C1 segment of cervical spinal cord (tissue), 14 donors: ENCODE measurements at places on chromosomes 4 and X.

DNA sequence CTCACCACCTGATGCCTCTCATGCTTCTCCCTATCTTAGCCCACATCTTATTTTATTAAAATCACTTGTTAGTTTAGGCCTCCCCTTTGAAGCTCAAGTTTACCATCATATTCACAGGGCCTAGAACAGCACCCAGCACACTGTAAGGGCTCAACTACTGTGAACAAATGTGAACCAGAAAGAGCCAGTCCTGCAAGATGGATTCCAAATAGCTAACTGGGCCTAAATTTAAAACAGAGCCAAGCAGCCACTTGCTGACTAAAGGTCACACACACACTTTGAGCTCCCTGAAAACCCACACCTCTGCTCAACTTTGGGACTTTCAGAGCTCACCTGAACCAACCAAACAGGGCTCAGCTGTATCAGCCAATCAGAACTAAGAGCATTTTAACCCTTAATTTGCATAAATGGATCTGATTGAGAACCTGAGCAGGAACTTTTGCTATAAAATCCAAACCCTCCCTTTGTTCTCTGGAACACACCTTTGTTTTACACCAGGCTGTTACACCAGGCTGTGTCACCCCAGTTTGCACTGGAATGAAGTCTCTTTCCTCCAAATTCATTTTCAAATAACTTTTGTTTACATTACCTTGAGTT is 62.1 kb upstream of the EXOC1L start:
- DNase-seq = no peak

DNA sequence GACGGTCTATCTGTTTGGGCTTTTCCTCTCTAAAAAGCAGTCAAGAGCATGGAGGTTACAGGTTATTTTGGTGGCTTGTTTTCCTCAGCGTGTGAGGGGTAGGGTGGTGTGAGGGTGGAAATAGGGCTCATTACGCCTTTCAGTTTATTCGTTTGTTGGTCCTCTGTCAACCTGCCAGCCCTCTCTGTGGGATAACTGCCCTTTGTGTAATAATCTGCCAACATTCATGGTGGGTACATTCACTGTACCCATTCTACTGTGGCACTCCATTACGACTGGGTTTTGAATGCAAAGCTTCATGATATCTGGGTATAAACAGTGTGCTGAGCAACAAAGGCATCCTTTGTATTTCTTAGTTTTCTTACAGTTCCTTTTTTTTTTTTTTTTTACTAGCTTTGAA is 136.4 kb downstream of the ADGRL3 start:
- DNase-seq = peak; percentile 29

- no peak for DNase-seq
These were observed 60.2 kb upstream of the MSN start for GRCh38 chrX:65607070-65607742.

DNA sequence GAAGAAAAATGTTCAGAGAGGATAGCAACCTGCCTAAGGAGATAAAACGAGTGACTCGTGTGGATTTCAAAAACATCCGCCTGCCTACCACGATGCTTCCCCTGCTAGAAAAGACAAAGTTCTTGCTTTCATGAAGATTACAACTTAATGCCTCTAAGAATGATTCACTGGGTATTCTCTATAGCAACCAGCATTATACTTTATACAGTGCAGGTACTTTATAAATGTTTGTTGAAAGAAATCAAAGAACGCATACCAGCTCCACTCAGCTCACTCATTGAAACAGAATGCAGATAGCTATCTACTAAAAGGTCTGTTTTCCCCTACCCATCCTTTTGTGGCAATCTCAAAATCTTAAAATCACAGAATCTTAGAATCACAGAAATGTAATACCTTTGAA is 33.7 kb downstream of the GASK1B start:
- DNase-seq = no peak

DNA sequence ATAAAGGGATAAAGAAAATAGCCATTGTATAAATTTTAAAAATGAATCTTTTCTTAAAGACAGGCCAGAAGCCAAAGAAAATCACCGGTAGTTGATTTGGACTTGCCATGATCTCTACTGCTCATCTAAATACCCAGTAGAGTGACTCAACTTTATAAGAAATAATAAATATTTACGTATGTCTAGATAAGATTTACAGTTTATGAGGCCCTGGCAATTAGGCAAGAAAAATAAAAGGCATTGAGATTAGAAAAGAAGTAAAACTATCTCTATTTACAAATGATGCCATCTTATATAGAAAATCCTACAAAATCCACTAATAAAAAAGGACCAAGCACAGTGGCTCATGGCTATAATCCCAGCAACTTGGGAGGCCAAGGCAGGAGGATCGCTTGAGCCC is 765.5 kb upstream of the HTR2C start:
- no peak for DNase-seq

DNA sequence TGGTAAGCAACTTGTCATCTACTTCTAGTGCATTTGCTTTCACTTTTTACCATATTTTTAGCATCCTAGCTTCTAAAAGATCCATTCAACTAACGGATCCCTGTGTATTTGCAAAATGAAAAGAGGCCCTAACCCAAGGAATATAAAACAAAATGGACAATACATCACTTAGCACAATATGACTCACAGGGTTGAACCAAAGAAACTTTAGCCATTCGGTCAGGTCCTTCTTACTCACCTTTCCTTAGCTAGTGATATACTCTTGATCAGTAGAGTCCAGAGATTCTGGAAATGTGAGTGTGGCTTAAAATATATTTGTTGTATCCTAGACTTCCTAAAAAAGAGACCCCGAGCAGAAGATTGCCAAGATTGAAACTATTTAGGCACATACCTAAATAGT is 19.5 kb downstream of the TMPRSS11E start:
- no peak for DNase-seq

DNA sequence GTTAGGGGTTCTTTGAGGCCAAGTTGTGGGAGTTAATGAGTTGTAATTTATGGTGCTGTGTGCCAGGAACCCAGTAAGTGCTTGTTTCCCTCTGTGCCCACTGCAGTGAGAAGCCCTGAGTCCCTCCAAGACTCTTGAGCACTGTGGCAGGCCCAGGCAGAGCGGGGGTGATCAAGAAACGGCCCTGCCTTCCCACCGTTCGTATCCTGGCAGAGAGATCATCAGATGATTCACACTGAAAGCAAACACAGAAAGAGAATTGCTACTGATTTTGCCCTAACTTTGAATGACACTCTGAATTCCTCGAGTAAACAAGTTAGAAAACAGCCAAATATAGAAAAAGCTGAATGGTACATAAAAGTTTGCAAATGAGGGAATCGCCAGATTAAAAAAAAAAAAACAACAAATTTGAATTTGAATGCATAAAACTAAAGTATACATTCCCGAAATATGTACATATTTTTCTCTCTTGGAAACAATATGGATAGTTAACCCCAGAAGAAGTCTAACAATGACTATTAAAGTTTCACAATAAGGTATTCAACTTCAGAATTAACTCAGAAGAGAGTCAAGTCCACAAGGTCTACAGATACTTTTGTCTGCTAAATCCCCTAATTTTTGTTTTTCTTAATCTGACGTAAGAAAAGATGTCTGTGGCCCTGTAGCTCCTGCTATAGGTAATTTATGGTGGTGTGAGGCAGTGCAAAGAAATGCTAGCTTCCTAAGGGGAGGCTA is 71.8 kb downstream of the AFAP1 start:
- no peak for DNase-seq

GRCh38 chrX:44330227-44330626 is 13.2 kb downstream of the EFHC2 start:
- DNase-seq = no peak

GRCh38 chr4:3108211-3108610 is 33.7 kb downstream of the HTT start:
- no peak for DNase-seq

DNA sequence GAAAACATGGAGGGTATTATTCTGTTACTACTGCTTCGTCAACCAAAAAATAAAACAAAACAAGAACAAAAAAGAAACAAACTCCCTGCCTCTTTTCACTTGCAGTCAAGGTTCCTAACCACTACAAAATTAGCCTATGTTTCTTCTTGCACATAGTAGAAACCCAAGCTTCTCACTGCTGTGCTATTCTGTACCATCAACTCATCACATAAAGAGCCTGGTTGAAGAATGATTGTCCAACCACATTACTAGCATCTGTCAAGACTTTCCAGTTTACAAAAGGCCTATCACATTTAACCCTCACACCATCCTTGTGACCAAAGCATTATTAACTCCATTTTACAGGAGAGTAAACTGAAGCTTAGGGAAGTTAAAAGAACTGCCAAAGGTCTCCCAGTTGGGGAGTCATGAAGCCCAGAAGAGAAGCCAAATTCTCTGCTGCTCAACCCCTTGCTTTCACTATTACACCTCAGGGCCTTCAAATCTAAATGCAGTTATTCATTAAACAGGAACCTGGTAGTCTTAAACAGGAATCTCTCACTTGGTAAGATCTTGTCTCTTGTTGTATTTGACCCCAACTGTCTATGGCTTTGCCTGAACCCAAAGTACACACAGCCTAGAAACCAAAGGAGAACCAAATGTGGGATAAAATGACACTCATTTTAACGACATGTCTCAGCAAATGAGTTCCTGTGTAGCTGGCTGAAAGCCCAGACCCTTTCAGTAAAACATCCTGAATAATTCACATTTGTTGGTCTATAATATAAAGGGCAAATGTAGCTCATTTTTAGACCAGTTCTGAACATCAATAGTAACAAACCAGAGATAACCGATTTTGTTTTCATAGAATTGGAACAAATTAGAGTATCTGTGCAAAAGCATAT is 8.6 kb downstream of the F9 start:
- DNase-seq = no peak

DNA sequence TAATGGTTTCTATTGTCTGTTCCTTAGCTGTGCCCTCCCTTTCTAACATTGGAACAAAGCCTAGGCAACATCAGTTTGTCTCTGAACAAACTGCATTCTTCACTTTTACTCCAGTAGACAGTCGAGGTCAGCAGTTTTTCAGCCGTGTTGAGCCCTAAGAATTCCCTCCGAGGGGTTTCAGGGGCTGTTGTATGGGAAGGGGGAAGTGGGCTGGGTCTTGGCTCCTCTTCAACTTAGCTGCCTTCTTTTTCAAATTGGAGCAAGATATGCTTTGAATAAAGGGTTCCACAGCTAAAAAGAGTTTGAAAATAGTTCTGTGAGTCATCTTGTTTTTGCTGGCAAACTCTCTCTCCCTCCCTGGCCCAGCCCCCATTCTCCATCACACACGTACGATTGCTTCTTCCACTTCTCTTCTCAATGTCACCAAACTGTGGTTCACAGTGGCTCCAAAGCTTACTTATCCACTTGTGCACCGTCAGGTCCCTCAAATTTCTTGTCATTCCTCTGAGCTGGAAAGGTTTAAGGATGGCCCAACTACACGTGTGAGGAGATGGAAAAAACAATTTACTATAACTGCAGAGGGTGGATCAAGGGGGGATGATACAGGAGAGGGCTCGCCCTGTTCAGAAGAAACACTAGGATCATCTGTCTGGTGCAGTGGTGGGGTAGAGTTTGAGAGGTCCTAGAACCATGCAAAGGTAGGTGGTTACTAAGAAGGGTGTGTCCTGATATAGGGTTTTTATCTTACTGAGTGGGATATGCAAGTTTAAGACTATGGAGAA is 9.2 kb upstream of the MAML3 start:
- DNase-seq = no peak

- no peak for DNase-seq
These were observed 119.6 kb downstream of the GATB start for GRCh38 chr4:151641167-151641566.

DNA sequence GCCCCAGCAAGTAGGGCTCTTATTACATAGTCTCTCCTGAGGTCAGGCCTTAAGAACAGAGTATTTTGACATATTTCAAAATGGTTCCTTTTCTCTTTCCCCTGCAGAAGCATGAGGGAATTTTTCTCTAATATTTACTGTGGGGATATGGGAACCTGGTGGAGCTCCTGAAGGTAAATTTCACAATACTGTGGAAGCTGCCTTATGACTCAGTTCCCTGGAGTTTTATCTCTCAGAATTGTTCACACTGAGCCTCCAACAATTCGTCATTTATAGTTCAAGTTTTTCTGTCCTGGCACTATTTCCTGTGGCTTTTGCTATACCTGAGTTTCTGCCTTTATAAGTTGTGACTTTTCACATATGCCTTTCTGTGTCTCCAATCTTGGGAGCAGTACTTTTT is 607.2 kb upstream of the NDST4 start:
- no peak for DNase-seq

DNA sequence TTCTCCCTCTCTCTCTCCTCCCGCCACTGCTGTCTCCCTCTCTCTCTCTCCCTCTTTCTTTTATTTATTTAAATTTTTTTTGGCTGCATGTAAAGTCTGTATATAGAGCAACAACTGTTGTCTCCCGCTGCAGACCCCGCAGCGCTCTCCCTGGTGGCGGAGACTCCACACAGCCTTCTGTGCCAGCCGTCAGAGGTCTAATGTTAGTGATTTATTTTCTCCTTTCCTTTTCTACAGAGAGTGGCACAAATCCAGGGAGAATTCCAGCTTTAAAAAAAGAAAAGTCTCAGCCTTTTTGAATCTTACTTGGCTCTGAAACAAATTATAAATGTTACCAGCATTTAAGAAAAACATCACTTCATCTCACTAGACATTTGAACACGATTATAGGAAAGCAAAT is 106.2 kb downstream of the FAM9B start:
- DNase-seq = no peak

DNA sequence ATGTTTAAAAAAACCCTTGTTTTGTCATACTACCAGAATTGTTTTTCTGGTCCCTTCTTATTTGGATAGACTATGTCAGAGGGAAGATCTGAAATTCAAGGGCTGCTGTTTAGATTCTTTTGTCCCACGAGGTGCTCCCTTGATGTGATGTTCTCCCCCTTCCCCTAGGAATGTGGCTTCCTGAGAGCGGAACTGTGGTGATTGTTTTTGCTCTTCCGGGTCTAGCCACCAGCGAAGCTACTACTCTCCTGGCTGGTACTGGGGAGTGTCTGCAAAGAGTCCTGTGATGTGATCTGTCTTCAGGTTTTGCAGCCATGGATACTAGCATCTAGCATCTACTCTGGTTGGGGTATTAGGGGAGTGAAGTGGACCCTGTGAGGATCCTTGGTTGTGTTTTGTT is 271.1 kb downstream of the DCAF12L2 start:
- no peak for DNase-seq

DNA sequence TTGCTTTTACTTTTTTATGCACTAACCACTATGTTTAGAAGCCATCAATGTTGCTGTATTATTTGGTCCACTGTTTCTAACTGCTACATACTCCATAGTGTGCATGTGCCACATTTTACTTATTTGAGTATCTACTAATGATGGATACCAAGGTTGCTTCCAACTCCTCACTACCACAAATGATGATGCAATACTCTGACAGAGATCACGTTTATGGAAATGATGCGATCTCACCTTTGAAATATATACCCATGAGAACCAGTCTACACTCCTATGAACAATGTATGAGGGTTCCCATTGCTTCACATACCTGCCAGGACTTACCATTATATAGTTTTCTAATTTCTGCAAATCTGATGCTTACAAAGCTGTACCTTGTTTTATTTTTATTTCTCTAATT is 44.2 kb downstream of the HUWE1 start:
- DNase-seq = no peak
